Erythroblast (primary cell): ENCODE measurements at places on chromosomes 3 and 15.
A peak's percentile ranks its signal among the peaks of the same experiment; 100 is the strongest.

DNA sequence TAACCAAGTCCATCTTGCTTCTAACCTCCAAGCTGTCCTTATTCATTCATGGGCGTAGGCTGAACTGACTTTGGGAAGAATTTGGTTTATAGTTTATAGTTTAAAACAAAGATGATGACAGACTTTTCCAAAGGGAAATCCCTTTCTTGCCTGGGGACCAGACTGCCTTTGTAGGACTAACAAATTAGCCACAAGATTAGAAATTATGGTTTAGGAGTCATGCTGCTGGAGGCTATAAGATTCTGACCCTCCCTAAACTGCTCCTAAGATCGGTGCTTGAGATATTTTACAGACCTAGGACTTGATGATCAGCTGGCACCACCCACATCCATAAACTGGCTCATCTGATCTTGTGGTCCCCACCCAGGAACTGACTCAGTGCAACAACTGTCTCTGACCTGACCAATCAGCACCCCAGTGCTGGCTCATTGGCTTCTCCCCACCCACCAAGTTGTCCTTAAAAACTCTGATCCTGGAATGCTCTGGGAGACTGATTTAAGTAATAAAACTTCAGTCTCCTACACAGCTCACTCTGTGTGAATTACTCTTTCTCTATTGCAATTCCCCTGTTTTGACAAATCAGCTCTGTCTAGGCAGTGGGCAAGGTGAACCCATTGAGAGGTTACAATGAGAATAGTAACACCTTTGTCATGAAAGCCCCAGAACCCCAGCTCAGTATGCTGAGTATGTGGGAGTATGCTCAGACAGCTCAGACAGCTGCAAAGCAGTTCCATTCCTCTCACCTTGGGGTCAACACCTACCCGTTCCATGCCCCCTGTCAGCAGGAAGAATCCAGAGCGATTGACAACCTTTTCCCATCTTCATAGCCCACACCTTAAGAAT is 51.6 kb upstream of the C15orf39 start:
- DNase-seq, result peak; percentile 77

DNA sequence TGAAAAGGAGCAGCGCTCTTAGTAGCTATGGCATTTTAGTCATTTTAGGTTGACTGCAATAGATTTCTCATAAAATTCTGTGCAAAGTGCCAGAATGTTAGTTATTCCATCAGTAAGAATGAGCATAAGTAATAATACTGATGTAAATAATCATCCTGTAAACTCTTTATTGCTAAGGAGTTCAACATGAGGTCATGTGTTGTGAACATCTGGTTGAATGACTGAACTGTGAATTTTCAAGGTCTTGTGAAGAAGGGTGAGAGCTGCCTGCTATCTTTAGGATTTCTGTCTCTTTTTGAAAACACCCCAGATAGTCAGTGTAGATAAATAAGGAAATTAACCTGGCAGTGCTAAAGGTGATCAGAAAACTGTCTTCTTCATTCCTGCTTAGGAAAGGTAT is 333.4 kb upstream of the TBC1D5 start:
- DNase-seq, result no peak

- no peak for DNase-seq
These were observed 3.5 kb upstream of the LINGO1 start for GRCh38 chr15:77636209-77636608.

DNA sequence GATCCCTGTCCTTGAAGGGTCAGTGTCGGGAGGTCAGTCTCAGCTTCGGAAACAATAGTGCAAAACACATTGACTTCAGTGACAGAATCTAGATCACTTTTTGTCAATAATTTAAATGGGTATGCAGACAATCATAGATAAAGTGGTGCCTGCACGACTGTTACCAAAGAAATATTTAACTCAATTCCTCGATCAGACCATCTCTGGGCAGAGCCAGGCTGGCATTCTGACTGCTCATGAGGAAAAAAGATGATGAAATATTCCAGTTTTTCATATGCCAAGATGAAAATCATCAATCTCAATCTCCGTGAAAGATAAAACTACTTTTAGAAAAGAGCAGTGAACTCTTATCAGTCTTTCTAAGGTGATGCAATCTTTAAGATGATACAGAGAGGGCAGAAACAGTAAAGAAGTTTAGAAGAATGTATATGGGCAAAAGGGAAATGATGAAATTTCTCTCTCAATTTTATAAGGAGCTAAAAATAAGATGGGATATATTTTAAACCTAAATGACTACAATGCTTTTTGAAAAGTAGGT is 169.9 kb downstream of the WDR72 start:
- no peak for DNase-seq

- no peak for DNase-seq
These were observed 4.4 kb upstream of the MAPK6 start for GRCh38 chr15:52014616-52015015.

- DNase-seq, result no peak
These were observed 1132.8 kb downstream of the OTOL1 start for GRCh38 chr3:162629372-162629771.

DNA sequence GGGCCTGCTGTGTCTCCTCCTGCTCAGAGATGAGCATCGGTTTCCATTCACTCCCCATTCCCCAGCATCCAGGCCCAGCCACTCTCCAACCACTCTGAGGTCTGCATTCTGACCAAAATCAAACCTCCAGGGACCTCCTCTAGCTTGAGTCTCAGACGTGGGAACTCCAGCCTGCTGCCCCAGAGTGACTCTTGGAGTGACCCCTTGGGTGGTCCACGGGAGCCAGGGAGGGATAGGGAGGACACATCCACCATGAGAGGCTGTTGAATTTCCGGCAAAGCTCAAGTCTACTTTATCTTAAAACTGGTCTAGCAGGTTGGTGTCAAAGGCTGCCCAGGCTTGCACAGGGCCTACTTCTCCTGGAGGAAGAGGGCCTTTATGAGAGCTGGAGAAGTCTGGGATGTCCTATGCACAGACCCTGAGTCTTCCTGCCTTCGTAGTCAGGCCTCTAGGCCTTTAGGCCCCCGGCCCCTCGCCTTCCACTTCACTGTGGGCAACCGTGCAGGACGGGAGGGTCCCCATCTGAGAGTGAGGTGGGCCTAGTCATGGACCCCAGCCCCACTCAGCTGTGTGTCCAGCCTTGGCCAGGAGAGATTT is 8.9 kb downstream of the CISH start:
- DNase-seq, result no peak

- no peak for DNase-seq
These were observed 23.2 kb downstream of the CFAP92 start for GRCh38 chr3:128970740-128971047.

DNA sequence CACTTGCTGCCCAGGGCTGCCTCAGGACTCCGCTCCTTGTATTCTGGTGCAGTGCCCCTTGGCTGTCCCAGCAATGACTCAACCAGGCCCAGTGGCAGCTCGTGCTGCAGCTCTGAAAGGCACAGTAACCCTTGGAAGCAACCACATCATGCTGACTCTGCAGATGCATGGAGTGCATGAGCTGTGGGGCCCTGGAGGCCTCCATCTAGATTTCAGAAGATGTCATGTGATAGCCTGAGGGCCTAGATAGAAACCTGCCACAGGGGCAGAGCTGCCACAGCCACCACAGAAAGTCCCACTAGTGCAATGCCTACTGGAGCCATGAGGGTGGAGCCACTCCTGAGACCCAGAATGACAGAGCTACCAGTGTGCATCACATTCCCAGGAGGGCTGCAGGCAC is 117.1 kb upstream of the SMAD3 start:
- DNase-seq, result no peak

GRCh38 chr3:14883226-14883625 is 64.2 kb upstream of the NR2C2 start:
- no peak for DNase-seq

GRCh38 chr3:57279685-57280084 is 12.8 kb downstream of the ASB14 start:
- DNase-seq, result no peak

GRCh38 chr15:59936741-59937140 is 67.4 kb upstream of the FOXB1 start:
- no peak for DNase-seq

GRCh38 chr3:48634661-48635221 is 520 bp downstream of the SLC26A6 start:
- peak; percentile 61 for DNase-seq

- peak; percentile 97 for DNase-seq
These were observed 759 bp downstream of the WDR6 start for GRCh38 chr3:49007771-49008528.

DNA sequence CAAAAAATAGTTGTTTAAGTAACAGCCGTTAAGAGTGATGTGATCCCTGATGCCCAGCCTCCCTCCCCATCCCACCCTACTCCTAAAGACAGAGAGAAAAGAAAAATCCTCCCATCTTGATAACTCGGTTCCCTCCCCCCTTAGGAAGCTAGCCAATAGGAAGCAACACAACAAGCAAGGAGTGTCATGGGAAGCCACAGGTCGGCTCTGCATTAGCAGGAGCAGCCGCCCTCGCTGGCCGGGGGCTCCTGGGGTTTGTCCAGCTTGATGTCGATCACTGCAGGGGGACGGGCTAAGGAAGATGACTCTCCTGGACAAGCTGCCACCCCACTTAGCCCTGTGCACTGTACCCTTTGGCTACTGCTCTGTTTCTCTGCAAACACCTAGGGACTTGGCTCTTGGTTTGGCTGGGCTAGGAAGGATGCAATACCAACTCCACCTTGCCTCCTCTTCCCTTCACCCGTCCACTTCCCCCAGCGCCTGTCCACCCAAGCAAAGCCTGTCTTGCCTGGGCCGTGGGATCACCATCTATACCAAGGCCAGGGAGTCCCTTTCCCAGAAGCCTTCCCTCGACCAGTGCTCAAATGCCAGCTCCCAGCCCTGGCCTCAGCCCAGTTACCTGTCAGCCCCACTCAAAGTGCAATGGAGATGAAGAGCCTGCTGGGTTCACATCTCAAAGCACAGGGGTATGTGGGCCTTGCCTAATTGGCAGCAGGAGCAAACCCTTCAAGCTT is 23.1 kb downstream of the SRPRB start:
- no peak for DNase-seq

GRCh38 chr3:50271314-50271936 is 2.5 kb downstream of the SEMA3B start:
- no peak for DNase-seq

DNA sequence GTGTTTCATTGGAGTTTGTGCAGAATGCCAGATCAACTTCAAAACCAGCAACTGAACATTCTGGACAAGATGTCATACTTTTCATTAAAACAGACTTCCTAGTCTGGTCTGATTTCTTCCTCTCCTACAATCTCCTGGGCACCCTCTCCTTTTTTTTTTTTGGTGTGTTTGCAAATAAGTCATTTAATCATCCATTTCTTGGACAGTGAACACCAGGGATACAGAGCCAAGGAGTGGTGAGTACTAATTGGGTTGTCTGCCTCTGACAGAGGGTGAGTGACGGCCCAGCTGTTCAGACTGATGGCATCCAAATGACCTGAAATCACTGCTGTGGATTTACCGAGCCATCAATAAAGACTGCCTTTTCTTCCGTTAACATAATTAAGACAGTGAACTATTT is 158.0 kb downstream of the STT3B start:
- DNase-seq, result no peak

DNA sequence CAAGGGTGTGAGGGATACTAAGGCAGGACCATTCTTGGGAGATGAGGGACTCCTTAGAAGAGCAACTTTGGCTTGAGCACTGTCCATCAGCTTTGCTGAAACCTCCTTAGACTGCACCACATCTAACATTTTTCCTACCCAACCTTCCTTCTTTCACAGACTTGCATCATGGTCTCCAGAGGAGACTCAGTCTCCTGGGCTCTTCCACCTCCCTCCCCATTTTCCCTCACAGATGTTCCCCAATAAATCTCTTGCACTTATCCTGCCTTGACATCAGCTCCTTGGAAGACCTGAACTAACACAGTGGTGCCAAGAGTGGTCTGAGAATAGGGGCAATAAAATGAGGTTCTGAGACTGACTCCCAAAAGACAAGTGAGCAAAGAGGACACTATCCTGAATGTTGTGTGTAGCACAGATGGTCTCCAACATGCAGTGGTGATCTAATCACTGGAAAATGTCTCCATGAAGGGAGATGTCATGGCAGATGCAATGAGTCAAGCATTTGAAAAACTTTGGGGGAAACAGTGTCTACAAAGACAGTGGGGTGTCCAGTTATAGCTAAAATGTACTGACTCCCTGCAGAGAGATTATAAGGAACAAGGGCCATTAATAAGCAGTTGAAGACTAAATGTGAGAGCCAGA is 26.0 kb upstream of the BOC start:
- DNase-seq, result no peak
